Colonic mucosa (tissue), 4 donors: ENCODE measurements at places on chromosomes 3 and 15. TPM values are rescaled to one million over a fixed set of nuclear protein-coding genes. Genes with fewer than 3 reads are reported as not detected.

The KCNMB2 gene
- total RNA-seq = 0.72 TPM

DNA sequence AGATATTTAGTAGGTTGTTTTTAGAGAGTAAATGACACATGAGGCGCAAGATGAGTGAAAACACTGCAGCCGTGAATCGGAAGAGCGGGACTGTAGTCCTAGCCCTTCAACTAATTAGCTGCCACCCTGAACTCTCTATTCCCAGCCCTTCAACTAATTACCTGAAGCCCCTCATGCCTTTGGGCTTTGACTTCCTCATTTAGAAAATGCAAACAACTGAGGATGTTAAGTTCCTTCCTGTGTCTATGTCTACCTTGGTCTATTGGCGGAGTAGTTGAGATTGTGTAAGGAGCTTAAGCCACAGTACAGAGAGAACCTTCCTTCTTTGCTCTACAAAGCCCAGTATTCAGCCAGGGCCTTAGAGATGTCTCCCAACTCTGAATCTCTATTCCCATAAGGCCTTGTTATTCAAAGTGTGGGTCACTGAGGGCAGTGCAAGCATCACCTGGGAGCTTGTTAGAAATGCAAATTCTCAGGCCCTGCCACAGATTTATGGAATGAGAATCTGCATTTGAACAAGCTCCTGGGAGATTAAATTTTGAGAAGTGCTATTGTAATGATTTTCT is 71.8 kb upstream of the SCN5A start:
- no peak overlapping the region for H3K27ac ChIP-seq
- H3K4me3 ChIP-seq = no peak overlapping the region
- H3K36me3 ChIP-seq = no peaks in the 10 kb centered on the region
- H3K27me3 ChIP-seq = no peaks in the 10 kb centered on the region
- H3K4me1 ChIP-seq = no peaks in the 10 kb centered on the region

DNA sequence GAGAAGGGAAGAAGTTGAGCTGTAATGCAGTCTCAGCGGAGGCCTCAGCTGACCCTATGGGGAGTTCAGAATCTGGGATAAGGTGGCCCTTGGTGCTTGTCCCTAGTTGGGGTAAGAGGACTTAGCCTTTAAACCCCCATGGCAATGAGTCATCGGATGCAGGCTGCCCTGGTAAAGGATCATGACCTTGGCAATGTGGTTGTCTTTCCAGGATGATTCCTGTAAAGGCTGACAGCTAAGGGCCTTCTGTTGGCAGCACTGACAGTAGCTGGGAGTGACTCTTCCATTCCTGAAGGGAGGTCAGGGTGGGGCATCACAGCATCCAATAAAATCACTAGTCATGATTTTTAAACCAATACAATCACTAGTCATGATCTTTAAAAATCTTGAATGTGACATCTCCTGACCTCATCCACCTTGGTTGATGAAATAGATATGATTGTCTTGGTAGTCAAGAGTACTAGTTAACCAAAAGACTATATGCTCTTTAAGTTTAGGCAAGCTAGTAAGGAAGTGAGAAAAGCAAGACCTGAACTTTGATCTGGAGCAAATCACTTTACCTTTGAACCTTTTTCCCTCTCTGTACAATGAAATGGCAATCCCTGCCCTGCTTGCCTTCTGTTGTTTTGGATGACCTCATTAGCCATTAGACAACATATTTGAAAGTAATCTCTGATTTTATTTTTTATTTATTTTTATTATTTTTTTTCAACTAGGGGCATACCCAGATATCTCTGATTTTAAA is 71.3 kb upstream of the CACNA1D start:
- no peaks in the 10 kb centered on the region for H3K36me3 ChIP-seq
- peak; percentile 20 for DNase-seq
- no peaks in the 10 kb centered on the region for H3K4me1 ChIP-seq
- H3K27ac ChIP-seq = no peak overlapping the region

DNA sequence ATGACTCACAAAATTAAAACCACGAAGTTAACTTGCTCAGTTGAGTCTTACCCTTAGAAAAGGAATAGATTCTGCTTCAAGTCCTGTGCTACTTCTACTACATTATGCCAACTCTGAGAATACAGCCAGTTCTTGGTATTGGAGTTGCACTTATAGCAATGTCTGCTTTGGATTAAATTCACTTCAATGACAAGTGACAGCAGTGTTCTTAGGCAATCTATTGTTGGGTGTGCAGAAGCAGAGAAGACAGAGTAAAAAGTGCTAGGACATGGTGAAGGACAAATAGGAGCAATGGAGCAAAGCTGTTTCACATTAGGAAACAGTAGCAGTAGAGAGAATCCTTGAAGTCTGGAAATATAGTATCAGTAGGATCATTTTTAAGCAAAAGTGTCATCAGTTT is 713.1 kb downstream of the SI start:
- no peaks in the 10 kb centered on the region for H3K36me3 ChIP-seq
- no peak for DNase-seq
- no peaks in the 10 kb centered on the region for H3K27me3 ChIP-seq
- H3K4me1 ChIP-seq = no peaks in the 10 kb centered on the region
- H3K4me3 ChIP-seq = no peak overlapping the region

GRCh38 chr3:25863011-25863415 is 73.1 kb downstream of the OXSM start:
- no peaks in the 10 kb centered on the region for H3K27me3 ChIP-seq
- no peaks in the 10 kb centered on the region for H3K36me3 ChIP-seq
- no peak overlapping the region for H3K27ac ChIP-seq
- DNase-seq = no peak
- H3K4me3 ChIP-seq = no peak overlapping the region

- no peaks in the 10 kb centered on the region for H3K36me3 ChIP-seq
- H3K27ac ChIP-seq = no peak overlapping the region
- H3K27me3 ChIP-seq = no peaks in the 10 kb centered on the region
- peak; percentile 15 for DNase-seq
Measured at GRCh38 chr3:126342991-126343648, 14.1 kb downstream of the KLF15 start.

GRCh38 chr3:152769523-152769922 is 65.4 kb upstream of the P2RY1 start:
- H3K27ac ChIP-seq = no peak overlapping the region
- H3K4me3 ChIP-seq = no peak overlapping the region
- H3K27me3 ChIP-seq = no peaks in the 10 kb centered on the region

DNA sequence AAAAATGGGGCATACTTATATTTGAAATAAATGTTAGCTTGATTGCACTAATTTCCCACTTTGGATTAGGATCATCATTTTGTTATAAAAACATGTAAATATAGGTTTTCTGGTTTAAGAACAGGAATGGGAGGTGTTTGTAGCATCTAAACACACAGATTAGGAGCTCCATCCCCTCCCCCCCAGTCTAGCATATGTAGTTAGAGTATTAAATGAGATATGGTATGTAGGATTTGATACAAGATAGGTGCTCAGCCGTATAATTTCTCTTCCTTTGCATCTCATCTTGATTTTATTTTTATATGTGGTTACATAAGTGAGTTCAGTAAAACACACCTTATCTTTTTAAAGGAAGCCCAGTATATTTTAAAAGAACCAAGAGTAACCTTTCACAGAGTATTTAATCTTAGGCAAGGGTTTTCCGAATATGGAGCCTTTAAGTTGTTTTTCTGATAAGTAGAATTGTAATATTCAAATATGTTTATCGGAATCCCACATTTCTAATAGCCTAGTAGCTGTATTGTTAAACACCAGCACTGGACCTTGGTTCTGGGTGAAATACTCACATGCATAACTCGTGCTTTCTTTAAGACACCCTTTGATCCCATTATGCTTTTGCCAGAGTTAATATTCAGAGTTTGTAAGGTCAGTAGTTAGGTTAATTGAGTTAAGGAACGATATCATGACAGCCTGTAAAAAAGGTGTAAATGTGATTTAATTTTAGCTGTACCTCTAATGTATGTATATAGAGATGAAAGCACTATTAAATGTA is 2.3 kb downstream of the SLC25A36 start:
- no peak overlapping the region for H3K27ac ChIP-seq
- DNase-seq = no peak
